ENCODE measurements at places on chromosomes 12 and 14.

DNA sequence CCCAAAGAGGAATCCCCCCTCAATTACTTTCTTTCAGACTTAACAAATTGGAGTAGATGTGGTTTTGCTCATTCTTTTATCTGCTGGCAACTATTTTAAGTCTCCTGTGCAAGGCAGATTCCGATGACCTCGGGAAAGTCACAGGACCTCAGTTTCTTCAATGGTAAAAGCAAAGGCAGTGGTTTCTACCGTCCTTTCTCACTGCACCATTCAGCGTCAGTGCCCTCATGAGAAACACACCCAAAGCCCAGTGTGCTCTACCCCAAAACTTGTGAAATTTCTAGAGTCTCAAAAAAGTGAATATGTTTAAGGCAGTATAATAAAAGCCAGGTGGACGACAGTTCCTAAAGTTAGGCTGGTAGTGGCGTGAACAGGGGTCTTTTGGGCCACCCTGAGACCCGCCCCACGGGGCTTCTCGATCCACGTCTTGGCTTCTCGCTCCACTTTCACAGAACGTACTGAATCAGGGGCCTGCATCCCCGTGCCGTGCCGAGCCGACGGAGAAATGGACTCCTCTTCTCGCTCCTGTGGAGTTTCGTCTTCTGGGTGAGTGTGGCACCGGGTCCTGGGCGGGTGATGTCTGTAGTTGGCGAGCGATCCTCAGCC is 1.3 kb upstream of the ARHGAP5 start:
- no peak for DNase-seq

- DNase-seq: no peak
These were observed 17.2 kb downstream of the NECAP1 start for GRCh38 chr12:8099235-8099634.

DNA sequence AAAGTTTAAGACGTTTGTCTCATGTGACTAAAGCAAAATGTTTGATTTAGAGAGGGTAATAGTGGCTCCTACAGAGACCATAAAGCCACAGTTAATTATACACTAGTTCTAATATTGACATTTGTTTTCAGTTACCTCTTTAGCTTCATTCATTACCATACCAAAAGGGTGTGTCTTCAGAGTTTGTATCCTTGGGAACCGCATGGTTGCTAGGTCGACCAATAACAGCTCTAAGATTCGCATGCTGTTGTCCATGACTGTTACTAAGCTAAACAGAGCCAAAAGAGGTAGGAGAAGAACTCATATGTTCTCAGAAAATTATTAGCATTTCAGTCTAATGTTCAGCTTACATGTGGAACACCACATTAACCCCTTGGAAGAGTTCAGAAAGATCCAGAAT is 36.2 kb upstream of the ETNK1 start:
- no peak for DNase-seq

- DNase-seq: no peak
These were observed 15.7 kb downstream of the ANO6 start for GRCh38 chr12:45231515-45232145.

DNA sequence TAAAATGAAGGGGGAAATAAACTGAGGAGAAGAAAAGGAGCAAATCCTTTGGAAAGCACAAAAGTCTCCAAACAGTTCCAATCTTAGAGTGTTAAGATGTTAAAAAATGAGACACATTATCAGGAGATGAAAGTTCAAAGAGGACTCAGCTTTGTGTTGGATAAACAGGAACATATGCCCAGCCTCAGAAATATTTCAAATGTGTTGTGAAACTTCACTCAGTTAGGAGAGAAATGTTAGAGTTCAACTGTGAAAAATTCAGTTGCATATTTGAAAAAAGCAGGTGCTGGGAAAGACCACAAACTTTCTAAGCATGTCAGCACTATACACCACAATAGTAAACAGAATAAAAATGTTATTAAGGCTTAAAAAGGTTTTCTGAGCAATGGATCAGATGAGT is 136.8 kb upstream of the PRKD1 start:
- no peak for DNase-seq

DNA sequence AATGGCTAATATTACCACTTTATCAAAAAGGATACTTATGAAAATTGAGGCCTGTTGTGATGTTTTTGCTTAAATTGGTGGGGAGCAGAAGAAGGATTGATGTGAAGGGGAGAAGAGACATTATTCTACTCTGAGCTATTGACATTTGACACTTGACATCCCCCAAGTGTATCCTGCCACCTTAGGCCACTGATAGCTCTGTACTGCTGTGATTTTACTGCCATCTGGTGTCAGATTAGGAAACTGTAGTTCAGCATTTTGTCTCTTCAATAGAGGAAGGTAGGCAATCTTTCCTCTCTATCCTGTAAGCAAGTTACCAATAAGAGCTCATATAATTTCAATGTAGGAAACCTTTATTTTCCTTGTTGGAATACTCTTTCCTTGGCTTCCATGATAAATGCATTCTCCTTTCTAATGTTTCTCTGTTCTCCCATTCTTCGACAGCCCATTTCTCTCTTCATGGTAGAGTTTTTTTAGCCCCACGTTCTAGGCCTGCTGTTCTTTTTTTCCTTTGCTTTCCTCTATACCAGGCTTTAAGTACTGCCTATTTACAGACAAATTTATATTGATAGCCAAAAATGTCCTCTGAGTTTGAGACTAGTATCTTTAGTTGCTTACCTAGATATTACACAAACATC is 46.3 kb downstream of the PPHLN1 start:
- no peak for DNase-seq

DNA sequence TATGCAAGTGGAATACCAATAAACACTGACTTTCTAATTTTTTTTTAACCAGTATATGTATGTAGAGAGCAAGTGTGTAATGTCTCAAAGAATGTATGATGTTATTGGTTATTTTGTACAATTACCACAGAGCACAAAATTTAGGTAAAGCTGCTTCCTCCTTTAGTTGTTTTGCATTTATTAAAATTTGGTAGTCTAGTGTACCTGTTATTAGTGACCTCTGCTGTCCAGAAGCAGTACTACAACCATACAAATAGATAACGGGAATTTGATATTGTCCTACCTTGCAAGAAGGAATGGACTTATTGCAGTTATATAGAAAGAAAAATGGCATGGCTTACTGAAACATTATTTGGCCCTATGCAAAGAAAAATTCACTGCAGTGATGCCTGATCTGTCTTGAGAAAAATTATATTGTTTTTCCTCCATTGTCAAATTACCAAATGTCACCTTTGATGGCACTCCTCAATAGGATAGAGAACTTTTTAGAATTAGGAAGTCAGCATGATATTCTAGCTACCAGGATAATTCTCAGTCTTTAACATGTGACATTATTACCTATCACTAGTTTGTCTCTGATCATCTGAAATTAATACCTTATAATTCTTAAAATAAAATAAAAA is 153.9 kb upstream of the RMST start:
- no peak for DNase-seq

DNA sequence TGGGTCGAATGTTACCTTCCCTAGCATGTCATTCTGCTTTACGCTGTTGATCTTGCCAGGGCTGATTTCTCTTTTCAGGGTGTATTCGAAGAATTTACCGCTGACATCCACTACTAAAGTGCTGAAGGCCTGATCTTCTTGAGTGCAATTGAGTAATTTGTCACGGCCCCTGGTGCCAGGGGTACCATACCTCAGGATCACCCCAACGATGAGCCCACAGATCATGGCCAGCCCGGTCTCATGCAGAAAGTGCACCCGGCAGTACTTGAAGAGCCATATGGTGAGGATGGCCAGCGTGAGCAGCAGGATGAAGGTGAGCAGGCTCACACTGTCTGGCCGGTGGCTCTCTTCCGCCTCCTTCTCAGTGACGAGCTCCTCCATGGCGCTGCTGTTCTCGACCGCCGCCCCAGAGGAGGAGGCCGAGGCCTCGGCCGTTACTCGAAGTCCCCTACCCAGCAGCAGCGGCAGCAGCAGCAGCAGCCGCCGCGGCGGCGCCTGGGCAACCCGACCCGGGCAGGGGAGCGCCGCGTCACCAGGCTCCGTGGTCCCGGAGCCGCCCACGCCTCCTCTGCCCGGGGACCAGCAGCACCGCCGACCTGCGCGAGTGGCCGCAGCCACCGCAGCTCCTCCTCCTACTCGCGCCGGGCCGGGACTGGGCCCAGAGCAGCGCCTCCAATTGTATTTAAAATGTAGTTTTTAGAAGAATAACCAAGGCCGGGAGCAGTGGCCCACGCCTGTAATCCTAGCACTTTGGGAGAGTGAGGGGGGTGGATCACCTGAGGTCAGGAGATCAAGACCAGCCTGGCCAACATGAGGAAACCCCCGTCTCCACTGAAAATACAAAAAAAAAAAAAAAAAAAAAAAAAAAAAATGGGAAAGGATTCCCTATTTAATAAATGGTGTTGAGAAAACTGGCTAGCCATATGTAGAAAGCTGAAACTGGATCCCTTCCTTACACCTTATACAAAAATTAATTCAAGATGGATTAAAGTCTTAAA is 58.5 kb upstream of the TMPO start:
- DNase-seq: no peak

DNA sequence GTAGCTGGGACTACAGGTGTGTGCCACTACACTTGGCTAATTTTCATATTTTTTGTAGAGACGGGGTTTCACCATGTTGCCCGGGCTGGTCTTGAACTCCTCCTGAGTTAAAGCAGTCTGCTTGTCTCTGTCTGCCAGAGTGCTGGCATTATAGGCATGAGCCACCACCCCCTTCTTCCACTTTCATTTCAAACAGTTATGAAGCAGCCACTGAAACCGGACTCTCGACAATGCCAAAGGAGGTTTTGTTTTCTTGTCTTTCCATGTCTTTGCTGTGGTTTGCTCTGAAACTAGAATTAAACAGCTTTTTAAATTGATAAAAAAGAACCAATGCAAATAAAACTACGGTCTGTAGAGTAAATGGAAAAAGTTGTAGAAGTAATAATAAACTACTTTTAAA is 30.4 kb downstream of the RAP1B start:
- DNase-seq: no peak

DNA sequence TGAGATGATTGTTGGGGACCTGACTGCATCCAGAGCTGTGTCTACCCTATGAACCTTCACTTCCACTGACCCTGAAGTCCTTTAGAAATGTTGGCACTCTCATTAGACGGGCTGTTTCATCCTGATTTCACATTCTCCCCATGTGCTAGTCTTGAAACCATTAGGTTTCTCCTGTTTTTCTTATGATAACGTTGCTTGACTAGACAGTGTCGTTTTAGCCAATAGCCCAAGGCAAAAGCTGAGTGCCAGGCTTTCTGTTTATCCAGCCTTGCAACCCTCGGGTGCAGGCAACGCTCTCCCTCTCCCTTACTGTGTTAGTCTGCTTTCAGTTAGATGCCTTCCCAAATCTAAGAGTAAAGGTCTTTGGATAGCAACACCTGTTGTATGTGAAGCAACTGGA is 30.1 kb downstream of the DACT1 start:
- no peak for DNase-seq

DNA sequence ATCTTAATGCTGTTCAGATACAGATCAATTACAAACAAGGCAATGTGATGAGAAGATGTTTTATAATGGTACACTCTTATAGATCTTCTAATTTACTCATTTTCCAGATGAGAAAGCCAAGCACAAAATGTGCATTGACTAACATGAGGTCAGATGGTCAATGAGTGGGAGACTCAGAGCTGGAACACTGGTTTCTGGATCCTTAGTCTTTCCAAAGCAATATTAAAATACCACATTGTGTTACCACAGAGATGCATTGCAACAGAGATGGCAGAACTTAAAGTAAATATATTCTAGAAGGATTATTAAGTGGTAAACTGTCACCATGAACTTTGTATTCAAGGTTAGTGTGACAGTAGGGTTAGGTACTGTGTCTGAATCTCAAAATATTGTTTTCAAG is 113.6 kb downstream of the SLC15A5 start:
- no peak for DNase-seq

- DNase-seq: no peak
These were observed 13.1 kb upstream of the SMCO3 start for GRCh38 chr12:14827043-14827442.

- DNase-seq: no peak
These were observed 174.0 kb upstream of the DIO2 start for GRCh38 chr14:80385336-80385735.

DNA sequence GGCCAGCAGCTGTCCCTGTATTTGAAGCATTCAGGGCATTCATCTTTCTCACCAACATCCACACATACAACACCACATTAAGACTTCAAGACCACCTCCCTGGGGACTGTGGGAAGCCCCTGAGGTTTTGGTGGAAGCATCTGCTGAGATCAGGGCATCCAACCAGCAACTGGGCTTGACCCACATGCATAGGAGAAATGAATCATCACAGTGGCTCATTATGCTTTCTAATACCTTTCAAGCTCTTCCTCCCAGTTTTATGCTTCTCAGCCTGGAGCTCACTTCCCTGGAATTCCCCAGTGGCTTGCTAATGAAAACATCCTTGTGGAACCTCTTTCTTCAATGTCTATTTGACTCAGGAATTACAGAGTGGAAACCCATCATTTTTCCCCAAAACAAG is 21.4 kb upstream of the CMKLR1 start:
- no peak for DNase-seq

DNA sequence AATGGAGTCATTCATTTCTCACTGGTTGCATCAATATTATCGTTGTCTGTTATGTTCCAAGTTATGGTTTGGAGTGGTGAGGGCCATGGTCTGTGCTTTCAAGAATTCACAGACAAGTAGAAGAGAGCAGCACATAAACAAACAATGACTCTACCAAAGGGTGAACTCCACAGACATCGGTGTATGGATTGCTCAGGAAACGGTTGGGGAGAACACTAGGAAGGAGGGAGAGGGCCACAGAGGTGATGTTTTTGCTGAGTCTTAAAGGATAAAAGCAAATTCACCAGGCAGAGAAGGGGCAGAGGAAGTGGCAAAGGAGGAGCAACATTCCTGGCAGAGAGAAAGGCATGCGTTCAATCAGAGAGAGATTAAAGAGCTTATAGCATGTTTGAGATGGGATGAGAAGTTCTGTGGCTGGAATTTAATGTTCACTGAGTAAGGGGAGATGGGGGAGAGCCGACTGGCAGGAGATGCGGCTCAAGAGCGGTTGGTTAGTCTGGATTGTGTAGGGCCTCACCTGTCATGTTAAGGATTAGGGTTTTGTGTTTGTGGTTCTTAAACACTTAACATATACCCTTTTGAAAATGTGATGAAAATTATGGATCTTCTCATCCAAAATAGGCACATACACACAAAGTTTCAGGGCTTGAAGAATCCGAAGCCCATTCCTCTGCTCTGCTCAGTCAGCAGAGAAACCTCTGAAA is 42.3 kb upstream of the FRMD6 start:
- DNase-seq: no peak

DNA sequence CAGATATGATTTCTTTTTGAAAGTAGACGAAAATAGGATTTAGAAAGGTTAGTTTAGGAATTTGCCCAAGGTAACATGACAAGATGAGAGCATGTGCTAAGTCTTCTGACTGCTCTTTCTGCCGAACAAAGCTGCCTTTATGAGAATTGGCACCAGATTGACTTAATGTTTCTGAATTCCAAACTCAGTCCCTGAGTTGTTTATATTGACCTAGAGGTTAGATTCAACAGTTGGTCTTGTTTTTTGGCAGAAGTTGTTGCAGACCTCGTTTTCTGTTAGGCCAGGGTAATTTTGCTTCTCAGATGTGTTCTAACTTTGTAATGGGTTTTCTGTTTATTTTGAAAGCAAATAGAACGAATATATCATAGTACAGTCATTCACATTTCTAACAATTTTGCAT is 61.5 kb upstream of the LRTM2 start:
- DNase-seq: no peak

All from D721Med (cell line).